ENCODE measurements at places on chromosomes 3 and 15.
A peak's percentile ranks its signal among the peaks of the same experiment; 100 is the strongest.

DNA sequence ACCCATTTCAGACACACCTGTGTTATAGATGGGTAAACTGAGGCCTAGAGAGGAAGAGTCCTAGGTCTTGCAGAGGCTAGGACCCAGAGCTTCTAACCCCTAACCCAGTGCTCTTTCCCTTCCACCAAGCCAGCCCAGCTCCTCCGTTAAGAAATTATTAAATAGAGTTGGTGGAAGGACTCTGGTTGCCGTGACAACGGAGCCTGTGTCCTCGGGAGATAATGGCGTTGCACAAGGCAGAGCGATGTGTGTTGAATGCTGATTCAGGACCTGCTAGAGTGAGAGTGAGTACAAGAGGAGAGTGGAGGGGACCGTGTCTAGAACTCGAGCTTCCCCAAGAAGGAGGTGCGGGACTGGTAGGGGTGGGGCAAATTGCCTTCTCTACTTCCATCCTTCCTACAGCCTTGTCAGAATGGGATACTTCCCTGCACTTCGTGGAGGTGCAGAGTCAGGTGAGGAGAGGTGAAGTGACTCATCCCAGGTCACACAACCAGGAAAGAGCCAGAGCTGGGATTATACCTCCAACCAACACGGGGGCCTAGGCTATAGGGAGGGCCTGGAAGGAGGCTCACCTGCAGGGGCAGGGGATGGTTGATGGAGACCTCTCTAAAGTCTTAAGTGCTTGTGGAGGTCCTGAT lies 8.6 kb downstream of the SLC6A1 start:
- DNase-seq: peak; percentile 59

- no peak for DNase-seq
These were observed 85.9 kb upstream of the ABHD2 start for GRCh38 chr15:89002281-89002761.

- DNase-seq: no peak
These were observed 240.9 kb upstream of the ADAMTS9 start for GRCh38 chr3:64928683-64929082.

DNA sequence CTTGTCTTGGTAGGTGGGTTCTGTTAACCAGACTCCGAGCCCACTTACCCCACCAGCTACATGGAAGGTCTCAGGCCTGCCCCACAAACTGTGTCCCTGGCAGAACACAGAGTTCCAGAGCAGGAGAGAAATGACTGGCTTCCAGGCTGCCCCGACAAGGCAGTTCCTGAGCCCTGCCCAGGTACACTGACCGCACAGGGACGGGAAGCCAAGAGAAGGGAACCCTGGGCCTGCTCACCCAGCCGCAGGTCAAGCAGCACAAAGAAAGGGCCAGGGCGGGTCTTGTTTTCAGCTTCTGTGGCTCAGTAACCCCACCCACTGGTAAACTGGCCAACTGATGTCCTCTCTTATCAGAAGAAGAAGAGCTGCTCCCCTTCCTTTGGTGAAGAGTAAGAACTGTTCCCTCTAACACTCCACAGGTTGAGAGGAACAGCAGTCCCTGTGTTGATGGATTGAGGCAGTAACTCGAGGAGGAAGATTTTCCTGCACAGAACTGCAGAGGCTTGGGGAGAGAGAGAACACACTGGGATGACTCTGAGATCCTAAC lies 68.4 kb downstream of the CRTC3 start:
- DNase-seq: peak; percentile 77

GRCh38 chr3:184524981-184525336 lies 36.6 kb upstream of the EPHB3 start:
- DNase-seq: no peak

DNA sequence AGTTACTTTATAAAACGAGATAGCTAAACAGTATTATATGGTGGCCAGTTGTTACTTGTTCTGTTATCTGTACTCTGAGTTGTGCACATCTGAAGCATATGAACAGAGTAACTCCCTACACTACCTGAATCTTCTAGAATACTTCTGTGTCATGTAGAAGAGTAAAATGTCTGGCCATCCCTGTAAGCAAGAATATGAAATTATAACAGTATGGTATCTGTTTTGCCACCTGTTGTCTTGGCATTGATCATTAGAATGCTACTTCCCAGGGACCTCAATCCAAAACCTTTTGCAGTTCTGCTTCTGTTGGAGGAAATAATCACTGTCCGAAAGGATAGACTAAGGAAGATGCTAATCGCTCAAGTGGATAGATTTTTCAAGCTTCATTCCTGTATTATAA lies 1.9 kb downstream of the TEX9 start:
- DNase-seq: no peak

DNA sequence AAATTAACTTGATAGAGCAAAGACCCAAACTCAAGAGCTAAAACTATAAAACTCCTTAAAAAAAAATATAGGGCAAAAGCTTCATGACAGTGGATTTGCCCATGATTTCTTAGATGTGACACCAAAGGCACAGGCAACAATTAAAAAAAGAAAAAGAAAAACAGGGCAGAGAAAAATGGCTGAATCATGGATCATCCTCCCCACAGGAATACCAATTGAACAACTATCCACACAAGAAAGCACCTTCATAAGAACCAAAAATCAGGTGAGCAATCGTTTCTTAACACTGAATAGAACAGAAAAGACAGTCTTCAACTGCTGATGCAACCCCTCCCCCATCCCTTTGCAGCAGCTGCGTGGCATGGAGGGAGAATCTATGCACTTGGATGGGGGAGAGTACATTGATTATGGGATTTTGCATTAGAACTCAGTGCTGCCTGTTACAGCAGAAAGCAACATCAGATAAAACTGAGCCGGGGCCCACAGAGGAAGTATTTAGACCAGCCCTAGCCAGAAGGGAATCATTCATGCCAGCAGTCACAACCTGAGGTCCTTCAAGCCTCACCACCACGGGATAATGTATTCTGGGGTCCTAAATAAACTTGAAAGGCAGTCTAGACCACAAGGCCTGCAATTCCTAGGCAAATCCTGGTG lies 15.7 kb downstream of the C3orf33 start:
- DNase-seq: no peak

DNA sequence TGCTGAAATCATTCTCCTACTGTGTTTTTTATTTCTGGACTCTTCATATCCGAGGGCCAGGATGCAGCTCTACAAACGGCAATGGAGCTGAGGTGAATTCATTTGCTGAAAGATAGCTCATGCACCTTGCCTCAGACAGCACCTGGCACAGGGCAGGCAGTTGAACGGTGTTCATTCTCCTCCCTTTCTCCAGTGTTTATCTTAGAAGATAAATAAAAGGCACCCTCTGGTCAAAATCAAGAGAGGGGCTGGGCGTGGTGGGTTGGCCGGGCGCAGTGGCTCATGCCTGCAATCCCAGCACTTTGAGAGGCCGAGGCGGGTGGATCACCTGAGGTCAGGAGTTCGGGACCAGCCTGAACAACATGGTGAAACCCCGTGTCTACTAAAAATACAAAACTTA lies 79.3 kb upstream of the LMOD3 start:
- no peak for DNase-seq

- DNase-seq: no peak
These were observed 555 bp downstream of the TM2D3 start for GRCh38 chr15:101651554-101652097.
